Fibroblast of lung (primary cell): ENCODE measurements at places on chromosomes 5 and 9. TPM values are rescaled to one million over a fixed set of nuclear protein-coding genes. Genes with fewer than 3 reads are reported as not detected.

GRCh38 chr5:98175474-98175873 is 598.0 kb upstream of the RGMB start:
- no peak for DNase-seq

Gene AGXT2
- polyA plus RNA-seq: not detected in 2 replicates

Gene BRINP1
- 0.02 and 0.06 TPM in 2 replicates for polyA plus RNA-seq

DNA sequence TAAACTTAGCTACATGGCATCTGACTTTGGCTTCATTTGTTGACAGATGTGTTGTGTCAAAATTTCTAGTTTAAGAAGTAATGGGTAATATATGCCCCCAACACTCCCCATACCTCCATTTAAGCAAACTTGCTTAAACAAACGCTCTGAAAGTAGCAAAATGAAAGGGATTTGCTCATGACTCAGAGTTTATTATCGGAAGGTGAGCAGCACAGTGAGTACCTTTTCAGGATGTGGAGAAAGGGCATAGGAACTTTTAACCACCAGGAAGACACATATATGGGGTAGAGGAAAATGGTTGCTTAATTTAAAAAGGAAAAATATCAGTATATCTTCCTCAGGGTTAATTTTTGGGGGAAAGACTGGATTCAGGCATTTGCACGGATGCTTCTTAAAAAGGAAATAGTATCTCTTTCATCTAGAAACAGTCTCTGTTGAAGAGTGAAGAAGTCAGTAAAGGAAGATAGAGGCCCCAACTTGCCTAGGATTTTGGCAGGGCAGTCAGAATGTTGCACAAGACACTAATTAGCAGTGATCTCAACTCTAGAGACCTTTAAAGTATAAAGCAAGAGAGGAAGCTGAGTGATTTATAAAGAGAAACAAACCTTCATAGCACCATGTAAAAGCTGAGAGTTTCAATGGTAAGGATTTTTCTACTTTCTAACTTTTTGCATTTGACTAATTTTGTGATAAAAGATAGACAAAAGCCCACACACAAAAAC is 155.1 kb downstream of the TRIO start:
- peak; percentile 70 for DNase-seq

Gene NCBP1
- 27.1 and 27.9 TPM in 2 replicates for polyA plus RNA-seq

DNA sequence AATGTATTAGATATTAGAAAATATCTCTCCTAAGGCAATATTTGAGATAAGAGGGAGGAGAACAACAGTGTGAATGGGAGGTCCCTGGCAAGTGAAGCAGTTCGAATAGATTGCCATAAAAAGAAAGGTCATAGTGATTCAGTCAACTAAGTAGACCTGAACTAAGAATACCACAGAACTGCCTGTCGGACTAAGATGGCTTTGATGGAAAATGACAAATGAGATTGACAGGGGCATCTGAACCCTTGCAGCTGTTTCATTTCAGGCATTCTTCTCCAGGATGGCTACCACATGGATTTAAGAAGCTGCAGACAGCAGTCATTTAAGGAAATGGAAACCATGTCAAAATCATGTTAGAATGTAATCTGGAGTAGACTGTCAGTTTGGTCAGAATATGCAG is 308.4 kb upstream of the MEF2C start:
- DNase-seq: no peak

DNA sequence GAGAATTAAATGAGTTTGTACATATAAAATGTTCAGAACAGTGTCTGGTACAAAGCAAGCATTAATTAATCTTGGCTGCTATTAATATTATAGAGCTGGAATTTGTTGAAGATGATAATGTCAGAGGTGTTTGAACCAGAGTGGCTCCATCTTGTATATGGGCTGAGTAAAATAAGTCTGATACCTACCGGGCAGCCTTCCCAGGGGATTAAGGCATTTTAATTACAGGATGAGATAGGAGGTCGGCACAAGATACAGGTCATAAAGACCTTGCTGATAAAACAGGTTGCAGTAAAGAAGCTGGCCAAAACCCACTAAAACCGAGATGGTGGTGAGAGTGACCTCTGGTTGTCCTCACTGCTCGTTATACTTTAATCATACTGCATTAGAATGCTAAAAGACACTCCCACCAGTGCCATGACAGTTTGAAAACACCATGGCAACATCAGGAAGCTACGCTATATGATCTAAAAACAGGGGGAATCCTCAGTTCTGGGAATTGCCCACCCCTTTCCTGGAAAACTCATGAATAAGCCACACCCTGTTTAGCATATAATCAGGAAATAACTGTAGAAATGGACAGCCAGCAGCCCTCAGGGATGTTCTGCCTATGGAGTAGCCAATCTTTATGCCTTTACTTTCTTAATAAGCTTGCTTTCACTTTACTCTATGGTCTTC is 90.2 kb downstream of the PLK2 start:
- no peak for DNase-seq

Gene SHISAL2B
- not detected in 2 replicates for polyA plus RNA-seq

Gene TAL2
- 0.11 TPM in 1 of 2 replicates, not detected in the other for polyA plus RNA-seq

Gene CLPTM1L
- 89.3 and 99.2 TPM in 2 replicates for polyA plus RNA-seq

DNA sequence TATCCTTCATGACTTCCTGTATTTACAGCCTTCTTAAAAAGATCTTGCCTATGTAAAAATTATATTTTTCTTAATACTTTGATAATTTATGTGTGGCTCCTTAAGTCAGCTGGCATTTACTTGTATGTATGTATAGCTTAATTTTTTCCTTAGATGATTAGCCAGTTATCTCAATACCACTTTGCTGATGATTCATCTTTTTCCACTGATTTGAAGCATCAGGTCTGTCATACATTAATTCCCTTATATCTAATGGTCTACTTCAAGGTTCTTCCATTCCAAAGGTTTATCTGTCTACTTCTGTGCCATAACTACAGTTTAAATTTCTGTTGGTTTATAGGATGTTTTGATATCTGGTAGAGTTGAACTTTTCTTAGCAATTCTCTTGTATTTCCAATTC is 44.9 kb upstream of the MTMR12 start:
- no peak for DNase-seq

DNA sequence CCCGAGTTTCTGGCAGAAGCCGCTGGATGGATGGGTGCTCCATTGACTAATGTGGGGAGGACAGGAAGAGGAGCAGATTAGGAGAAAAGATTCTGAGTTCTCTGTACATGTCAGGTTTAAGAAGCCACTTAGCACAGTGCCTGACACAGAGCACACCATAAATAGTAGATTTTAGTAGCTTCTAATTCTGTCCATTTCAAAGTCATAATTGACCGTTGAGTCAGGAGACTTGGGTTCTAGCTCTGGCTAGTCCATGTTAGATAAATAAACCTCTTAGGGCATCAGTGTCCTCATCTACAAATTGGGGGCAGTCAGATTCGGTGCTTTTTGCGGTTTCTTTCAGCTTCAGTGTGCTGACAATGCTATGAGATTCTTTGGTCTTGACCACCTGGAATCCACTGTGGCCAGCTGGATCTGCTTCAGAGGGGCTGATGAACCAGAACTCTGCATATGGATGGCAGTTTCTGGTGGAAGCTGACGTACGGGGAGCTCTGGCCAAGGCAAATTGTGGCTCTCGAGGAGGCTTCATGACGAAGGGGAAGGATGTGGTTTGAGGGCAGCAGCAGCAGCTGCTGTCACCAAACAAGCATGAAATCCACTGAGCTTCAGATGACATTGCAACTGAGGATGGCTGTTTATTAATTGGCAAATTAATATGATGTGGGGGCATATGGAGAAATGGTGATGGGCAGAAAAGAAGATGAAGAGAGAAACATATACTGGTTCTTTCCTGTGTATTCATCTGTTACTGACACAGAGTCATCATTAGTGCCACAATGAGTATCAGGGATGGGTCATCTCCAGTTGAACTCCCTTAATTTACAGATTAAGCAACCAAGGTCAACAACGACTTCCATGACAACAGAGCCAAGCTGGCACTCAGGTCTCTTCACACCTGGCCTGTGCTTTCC is 134.4 kb downstream of the AOPEP start:
- DNase-seq: peak; percentile 100

Gene GFI1B
- 0.02 and 0.06 TPM in 2 replicates for polyA plus RNA-seq

GRCh38 chr5:127941646-127942045 is 141.9 kb upstream of the SLC12A2 start:
- no peak for DNase-seq

DNA sequence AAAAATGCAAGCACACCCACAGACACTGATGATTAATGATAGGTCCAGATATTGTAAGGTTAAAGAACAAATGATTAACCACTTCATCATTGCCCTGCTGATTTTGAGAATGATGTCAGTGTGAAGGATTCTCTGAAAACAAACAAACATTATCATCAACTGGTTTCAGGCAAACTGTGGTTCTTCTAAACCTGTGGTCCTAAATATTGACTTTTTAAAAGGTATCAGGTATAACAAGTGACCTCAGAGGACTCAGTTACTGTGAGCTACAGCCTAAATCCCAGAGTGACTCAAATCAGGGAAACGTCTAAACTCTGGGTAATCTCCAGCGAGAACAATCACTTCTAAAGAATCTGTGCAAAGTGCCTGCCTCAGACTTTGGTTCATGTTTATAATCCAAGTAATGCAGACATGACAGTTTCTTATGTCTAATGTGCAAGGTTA is 172.3 kb upstream of the CDH6 start:
- DNase-seq: peak; percentile 91

GRCh38 chr9:31535651-31536050 is 848.8 kb upstream of the ACO1 start:
- DNase-seq: no peak

Gene FBP1
- not detected in 2 replicates for polyA plus RNA-seq

DNA sequence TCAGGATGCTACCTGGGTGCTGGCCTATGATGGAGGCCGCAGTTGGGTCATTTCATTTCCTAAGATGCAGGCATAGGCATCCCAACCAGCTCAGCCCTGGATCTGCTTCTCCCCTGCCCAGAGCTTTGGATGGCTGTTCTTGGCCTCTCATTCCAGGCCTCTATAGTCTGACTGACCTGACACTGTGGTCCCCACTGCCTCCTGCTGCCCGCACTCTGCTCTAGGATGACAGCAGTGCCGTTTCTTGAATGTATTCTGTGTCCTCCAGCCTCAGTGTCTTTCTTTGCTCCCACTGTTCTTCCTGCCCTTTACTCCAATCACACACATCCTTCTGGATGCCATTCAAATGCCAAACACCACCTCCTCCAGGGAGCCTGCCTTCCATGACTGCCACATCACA is 235.7 kb downstream of the HSPA4 start:
- peak; percentile 34 for DNase-seq

Gene PCDHGB5
- 19.6 TPM in 2 replicates for polyA plus RNA-seq

- DNase-seq: no peak
Measured at GRCh38 chr9:135014311-135015010, 73.0 kb upstream of the OLFM1 start.

DNA sequence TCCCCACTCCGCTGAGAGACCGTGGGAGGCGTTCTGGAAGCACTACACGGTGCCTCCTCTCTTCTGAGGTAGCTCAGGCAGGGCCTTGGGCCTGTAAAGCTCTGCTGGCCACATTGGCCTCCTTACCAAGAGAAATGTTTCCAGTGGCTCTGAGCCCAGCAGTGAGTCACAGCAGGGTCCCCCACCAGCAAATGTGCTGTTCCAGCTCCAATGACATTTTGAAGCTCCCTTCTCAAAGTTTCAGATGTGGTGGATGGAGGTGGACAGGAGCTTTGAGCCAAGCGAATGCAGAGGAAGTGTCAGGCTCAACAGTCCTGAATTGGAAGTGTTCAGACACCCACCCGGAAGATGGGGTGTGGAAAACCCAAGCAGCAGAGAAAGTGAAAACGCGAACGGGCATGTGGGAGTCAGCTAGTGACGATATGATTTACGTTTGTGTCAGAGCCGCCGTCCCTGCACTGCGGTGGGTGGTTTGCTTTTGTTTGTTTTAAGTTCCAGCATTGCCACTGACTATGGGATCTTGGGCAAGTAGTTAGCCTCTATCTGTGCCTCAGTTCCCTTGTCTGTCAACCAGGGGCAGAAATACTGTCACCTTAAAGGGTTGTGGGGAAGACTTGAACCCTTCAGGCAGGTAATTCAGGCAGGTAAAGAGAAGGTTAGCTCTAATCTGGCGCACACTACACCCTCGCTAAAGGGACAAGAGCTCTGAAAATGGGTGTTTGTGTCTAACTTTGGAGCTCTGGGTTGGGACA is 38.2 kb downstream of the C5orf15 start:
- peak; percentile 87 for DNase-seq

GRCh38 chr5:8954801-8955200 is 591.1 kb downstream of the SEMA5A start:
- peak; percentile 33 for DNase-seq

DNA sequence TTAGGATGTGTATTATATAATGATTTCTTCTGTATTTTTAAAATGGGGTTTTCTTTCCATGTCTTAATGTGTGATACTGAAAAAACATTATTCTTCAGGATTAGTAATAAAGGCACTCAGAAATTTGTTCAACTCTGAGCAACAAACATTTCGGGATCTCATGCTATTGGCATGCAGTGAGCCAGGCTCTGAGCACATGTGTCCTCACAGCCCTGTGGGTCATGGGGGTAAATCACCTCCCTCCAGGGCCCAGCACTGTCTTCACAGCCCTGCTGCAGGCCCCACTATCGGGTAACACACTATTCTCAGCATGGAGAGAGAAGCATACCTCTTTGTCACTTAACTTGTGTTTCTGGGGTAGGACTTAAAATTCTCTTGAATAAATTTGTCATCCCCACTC is 14.0 kb downstream of the TMEM174 start:
- DNase-seq: no peak

DNA sequence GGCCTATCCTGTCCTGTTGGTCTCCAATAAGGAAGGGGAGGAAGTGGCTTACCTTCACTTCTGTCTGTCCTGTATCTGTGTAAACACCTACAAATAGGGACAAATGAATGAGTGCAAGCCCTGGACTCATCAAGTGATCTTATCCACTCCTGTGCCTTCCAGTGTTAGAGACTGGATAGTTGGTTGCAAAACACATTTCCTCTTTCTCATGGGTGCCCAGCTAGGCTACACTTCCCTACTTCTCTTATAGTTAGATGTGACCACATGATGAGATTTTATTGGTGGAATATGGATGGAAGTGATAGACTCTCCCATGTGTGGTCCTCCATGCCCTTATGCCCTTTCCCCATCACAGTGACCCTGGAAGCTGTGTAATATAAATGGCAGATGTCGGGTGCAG is 16.9 kb upstream of the PFDN1 start:
- DNase-seq: no peak
